ENCODE measurements at places on chromosomes 2 and 18. TPM values are rescaled to one million over a fixed set of nuclear protein-coding genes. Genes with fewer than 3 reads are reported as not detected.

The KCNF1 gene
- not detected for total RNA-seq

The EVX2 gene
- not detected for total RNA-seq

The UGT1A10 gene
- total RNA-seq, result 12.4 TPM

The HS6ST1 gene
- total RNA-seq, result 64.5 TPM

The PSD4 gene
- 25.1 TPM for total RNA-seq

The PLCD4 gene
- total RNA-seq, result 4.2 TPM

Data from esophagus squamous epithelium (tissue), 5 donors.